ENCODE measurements at places on chromosomes 1 and 21.
A peak's percentile ranks its signal among the peaks of the same experiment; 100 is the strongest.

- peak; percentile 32 for DNase-seq
Measured at GRCh38 chr1:110783292-110783918, 89.5 kb upstream of the CD53 start.

- DNase-seq: no peak
Measured at GRCh38 chr1:11930571-11931445, 3.7 kb upstream of the PLOD1 start.

GRCh38 chr1:227273557-227273956, 44.7 kb downstream of the CDC42BPA start:
- no peak for DNase-seq

DNA sequence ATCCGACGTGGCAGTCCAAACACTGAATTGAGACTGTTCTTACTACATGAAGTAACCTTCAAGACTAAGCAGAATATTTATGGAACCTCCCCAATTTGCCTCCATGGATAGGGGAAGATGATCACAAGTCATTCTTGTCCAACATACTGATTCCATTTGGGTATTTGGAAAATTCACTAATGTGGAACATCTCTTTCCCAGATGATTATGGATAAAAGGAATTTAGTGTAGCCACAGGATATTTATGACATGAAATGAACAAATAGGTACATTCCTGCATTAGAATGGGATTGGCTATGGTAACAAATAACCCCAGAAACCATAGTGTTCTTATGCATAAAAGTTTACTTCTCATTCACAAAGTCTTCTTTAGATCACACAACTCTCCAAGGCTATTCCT, 40.2 kb upstream of the SGIP1 start:
- no peak for DNase-seq

DNA sequence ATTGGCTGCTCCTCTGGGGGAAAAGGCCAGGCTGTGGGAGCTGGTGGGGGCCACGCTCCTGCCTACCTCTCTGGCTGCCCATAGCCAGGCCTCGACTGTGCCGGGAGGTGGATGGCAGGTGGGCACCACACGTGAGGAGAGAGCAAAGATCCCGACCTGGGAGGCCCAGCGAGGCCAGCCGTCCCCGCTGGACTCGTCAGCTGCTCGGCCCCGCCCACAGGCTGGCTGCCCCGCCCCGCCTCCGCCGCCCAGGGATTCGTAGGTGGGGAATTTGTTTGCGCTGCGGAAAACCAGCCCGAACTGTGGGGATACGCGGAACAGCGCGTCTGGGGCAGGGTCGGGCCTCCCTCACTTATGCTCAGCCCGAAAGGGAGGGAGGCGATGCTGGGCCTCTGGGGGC, 31.7 kb downstream of the TP73 start:
- no peak for DNase-seq

DNA sequence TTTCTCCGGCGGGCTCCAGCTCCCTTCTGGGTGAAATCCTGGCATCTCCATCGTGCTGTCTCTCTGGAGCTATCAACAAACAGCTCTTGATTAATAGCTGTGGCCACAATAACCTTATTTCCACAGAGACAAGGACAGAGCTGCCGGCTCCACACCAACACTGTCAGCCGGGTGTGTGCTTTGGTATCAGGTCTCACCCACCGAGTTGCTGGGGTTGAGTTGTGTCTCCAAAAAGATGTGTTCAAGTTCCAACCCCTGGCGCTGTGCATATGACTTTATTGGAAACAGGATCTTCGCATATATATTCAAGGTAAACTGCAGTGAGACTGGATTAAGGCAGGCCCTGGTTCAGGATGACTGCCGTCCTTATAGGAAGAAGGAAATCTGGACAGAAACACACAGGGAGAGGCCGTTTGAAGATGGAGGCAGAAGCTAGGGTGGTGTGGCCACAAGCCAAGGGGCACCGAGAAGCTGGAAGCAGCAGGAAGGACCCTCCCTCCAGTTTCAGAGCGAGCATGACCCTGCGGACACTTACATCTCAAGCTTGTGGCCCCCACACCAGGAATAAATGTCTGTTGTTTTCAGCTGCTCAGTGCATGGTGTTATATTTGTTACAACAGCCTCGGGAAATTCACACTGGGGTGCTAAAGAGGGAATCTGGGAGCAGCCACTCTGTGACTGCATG, 88.4 kb upstream of the TMPRSS2 start:
- no peak for DNase-seq

DNA sequence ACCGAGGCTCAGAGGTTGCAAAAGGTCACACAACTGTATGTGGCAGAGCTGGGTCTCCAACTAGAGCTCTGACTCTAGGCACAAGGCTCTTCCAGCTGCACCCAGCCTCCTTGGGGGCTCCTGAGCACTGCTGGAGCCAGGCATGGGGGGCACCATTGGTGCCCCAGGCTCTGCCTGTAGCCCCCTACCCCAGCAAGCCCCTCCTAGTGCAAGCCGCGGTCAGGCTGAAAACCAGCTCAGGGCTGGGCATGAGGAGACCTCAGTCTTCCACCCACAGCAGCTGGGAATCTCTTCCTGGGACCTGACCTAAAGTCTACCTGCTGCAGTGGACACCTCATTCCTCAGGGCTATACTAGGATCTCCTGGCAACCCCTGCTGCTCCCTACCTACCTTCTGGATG, 14.6 kb downstream of the TNNT2 start:
- DNase-seq: no peak

DNA sequence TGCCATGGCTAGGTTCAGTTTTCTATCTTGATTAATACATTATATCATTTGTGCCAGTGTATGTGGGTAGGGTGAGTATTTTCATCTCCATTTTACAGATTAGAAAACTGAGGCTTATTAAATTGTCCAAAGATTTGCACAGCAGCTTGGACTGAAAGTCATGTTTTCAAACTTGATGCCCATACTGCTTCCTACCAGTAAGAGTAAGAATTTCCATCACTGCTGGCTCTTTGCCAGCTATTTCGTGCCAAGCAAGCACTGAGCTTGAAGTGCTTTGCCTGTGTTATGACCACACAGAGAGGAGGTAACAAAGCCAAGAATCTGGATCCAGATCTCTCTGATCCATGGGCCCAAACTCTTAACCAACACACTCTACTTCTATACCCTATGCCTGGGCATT, 295.0 kb downstream of the VAV3 start:
- no peak for DNase-seq

GRCh38 chr21:29719521-29719920, 220.3 kb downstream of the GRIK1 start:
- no peak for DNase-seq

- no peak for DNase-seq
Measured at GRCh38 chr1:197696372-197696771, 78.9 kb downstream of the DENND1B start.

DNA sequence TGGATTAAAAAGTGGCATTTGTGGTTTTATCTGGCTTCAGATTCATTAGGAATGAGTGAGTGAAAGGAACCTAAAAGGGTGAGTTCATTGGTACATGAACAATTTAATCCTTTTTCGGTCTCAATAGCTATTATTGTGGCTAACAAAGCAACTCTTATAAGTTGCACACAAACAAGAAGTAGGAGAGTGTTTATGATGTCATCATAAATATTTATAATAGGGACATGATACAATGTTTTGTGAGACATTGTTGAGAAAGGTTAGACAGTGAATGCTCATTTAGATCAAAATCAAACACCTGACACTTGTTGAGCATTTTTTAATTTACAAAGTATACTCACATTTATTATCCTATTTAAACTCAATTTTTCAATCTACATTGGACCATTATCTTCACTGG, 363.4 kb downstream of the PDE4B start:
- DNase-seq: no peak

GRCh38 chr1:236495467-236496112, 28.2 kb upstream of the LGALS8 start:
- no peak for DNase-seq

- DNase-seq: no peak
Measured at GRCh38 chr1:147243841-147244240, 1.4 kb downstream of the CHD1L start.

- no peak for DNase-seq
Measured at GRCh38 chr1:29032841-29033240, 90.9 kb downstream of the TMEM200B start.

GRCh38 chr1:93328809-93329760, 16.6 kb upstream of the DR1 start:
- DNase-seq: no peak

GRCh38 chr1:87795615-87796337, 467.1 kb downstream of the LMO4 start:
- DNase-seq: no peak

DNA sequence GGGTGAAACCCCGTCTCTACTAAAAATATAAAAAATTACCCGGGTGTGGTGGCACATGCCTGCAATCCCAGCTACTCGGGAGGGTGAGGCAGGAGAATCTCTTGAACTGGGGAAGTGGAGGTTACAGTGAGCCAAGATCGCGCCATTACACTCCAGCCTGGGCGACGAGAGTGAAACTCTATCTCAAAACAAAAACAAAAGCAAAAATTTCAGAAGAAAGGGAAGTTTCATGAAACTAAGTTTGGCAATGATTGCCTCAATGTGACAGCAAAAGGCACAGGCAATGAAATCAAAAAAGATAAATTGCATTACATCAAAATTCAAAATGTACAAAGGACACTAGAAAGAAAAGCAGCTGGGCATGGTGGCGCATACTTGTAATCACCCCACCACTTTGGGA, 40.1 kb downstream of the BTF3L4 start:
- no peak for DNase-seq

DNA sequence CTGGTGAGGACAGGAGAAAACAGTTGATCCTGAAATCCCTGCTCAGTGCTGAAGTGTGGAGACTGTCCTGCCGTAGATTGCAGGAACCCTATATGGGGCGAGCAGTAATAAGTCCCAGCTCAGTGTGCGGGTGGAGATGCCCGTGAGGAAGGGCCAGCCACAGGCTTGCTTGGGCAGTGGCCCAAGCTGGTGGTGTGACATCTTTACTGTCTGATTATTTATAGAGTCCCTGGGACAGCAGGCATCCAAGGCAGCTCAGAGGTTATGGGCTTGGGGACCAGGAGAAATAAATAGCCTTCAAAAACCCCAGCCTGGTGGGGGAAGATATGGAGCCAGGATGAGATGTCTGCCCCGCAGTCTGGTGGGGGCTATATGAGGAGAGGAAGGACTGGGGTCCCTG, 170.7 kb upstream of the POU3F1 start:
- no peak for DNase-seq

- no peak for DNase-seq
Measured at GRCh38 chr1:156667610-156667967, 9.6 kb downstream of the NES start.

- no peak for DNase-seq
Measured at GRCh38 chr1:87077959-87078639, 163.7 kb downstream of the HS2ST1 start.

DNA sequence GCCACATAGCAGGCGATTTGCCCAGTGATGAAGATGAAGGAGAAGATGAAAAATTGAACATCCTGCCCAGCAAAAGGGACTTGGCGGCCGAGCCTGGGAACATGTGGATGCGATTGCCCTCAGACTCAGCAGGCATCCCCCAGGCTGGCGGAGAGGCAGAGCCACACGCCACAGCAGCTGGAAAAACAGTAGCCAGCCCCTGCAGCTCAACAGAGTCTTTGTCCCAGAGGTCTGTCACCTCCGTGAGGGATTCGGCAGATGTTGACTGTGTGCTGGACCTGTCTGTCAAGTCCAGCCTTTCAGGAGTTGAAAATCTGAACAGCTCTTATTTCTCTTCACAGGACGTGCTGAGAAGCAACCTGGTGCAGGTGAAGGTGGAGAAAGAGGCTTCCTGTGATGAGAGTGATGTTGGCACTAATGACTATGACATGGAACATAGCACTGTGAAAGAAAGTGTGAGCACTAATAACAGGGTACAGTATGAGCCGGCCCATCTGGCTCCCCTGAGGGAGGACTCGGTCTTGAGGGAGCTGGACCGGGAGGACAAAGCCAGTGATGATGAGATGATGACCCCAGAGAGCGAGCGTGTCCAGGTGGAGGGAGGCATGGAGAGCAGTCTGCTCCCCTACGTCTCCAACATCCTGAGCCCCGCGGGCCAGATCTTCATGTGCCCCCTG, 3.3 kb downstream of the ZBTB18 start:
- DNase-seq: no peak

GRCh38 chr1:192906334-192906733, 97.5 kb downstream of the RGS2 start:
- DNase-seq: no peak

DNA sequence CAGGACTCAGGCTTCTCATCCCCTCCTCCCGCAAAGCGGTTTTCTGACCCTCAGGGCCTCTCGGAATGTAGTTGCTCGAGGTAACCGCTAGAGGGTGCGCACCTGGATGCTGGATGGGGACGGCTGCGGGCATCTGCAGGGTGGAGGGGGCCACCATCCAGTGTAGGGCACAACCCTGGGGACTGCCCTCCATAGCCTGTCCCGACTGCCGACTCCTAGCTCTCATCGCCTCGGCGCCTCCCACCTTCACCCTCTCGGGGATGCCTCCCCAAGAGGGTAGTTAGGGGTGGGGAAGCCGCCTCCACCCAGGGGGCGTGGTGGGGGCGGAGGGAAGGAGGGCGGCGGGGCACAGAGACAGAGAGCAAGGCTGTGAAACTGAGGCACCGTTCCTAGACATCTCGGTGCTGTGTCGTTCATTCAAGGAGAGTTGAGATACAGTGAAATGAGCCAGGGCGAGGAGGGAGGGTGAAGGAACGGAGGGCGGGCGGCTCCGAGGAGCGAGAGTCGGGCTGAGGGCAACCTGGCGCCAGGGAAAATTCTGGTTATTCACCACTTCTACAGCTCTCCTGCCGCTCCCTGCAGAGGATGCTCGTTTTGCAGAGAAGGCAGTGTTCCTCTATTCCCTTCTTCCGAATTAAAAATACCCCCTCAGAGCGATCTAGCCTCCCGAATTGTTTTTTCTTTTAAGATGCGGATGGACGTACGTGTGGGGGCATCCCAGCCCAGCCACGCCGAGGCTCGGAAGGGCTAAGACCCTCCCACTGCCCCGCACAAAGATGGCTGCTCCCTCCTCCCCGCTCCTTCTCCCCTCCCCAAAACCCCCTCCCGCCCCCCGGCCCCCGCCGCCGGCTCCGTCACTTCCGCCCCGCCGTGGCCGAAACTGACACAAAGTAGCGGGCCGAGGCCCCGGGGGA, at the start of gene ATP8B2:
ATP8B2 (plus strand) TSS at position 857 of the 914 bp plus-strand sequence. CDS start 2,617 bp downstream, outside the sequence.
- DNase-seq: peak; percentile 54

GRCh38 chr1:156414461-156415064, 45.6 kb downstream of the RHBG start:
- no peak for DNase-seq

- no peak for DNase-seq
Measured at GRCh38 chr21:31370893-31371544, 27.0 kb upstream of the TIAM1 start.

- DNase-seq: no peak
Measured at GRCh38 chr1:16026723-16027484, 5.1 kb downstream of the CLCNKA start.

GRCh38 chr1:207240325-207241101, 81.0 kb upstream of the CD55 start:
- DNase-seq: no peak

DNA sequence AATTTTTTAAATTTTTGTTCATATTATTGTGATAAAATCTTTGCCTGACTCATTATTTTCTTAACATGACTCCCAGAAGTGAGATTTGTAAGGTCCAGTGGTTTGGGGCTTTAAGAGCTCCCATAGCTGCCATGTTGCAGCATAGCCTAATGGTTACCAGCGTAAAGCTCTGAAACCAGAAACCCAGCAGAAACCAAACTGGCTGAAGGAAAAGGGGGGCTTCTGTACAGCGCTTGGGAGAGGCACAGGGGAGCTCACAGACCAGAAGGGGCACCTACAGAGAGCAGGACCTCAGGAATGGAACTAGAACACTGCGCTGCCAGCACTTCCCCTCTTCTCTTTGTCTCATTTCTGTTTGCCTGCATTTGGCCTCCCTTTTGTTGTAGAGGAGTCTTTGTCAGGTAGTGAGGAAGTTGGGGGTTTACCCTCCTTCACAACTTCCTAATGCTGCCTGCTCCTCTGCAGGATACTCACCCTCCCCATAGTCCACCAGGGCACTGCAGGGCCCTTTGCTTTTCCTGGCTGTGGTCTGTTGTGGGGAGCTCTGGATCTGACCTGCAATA, 2.6 kb upstream of the PYCR2 start:
- no peak for DNase-seq

All from stimulated activated CD8-positive, alpha-beta memory T cell treated with anti-CD3 and anti-CD28 coated beads, Interleukin-7, amount 100 ng/mL, for 1 hour (primary cell).